ENCODE measurements at places on chromosomes 3 and 15.

DNA sequence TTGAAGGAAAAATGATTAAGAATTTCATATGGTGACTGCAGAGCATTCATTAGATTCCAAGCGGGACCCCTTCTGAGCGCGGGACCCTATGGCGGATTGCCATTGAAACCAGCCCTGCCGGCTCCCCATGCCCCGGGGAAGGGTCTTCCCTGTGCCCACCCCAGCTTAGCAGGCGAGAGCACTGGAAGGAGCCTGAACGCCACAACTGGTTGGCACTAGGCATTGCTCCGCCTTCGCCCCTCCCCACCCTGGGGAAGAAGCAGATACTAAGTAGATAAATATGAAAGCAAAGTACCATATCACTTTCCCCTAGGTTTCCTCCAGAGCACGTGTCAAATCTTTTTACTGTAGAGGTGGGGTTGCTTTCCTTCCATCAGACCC, 70.7 kb downstream of the CYP19A1 start:
- DNase-seq = no peak

GRCh38 chr3:51720292-51721061, 13.6 kb downstream of the GRM2 start:
- no peak for DNase-seq

DNA sequence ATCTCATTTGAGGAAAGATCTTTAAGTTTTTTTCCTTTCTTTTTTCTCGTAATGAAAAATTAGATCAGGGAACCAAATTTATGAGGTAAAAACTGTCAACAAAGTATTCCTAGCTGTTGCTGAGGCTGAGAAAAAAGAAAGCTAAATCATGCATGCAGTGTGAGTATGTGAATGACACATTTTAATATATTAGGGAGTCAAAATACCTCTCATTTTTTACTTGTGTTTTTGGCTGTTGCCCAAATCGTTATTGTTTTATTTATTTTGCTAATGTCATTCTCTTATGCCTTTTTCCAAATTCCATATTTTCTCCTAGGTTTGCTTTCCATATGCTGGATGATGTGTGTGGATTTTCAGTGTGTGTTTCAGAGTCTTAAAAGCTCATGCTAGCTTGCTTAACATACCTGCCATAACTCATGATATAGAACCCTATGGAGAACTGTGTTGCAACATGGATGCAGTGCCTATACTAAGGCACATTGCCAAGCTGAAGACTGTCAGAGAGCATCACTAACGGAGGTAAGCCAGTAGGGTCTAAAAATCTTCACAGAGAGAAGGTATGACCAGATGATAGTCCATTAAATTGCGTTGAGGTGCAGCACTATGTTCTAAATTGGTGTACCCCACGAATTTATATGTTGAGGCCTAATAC, 629.5 kb upstream of the KCNMB2 start:
- no peak for DNase-seq

- peak; percentile 41 for DNase-seq
These were observed 61.3 kb upstream of the CMTM8 start for GRCh38 chr3:32176989-32177701.

DNA sequence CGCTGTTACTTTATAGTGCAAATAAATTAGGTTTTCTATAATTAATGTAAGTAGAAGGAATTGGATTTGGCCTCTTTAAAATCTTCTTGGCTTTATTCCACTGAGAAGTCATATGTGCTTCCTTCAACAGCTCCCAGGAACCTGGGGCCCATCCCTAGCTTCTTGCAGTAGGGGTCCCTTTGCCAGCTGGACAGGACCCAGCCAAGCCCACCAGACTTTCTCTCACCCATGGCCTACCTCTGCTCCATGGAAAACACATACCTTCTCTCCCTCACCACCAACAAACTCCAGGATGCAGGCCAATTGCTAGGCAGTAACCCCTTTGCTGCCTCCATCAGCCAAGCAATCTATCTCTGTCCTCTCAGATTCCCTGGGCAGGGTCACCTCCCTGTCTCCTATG, 84.0 kb downstream of the RSL24D1 start:
- DNase-seq = no peak

DNA sequence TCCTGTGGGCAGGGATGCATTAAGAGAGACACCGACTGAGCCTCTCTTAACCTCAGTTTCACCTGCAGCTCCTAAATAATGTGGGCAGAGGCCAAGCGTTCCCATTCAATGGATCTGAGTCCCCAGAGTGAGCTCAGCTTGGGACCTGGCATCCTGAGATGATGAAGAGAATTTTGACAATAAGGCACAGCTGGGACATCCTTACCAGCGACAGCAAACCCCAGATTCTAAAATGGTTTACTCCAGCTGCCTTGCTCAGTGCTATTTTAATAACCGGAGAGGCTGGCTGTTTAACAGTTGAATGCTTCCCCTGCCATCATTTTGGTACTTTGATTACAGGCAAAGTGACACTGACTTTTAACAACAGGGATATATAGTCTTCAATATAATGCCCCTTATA, 123.7 kb downstream of the WDR76 start:
- no peak for DNase-seq

DNA sequence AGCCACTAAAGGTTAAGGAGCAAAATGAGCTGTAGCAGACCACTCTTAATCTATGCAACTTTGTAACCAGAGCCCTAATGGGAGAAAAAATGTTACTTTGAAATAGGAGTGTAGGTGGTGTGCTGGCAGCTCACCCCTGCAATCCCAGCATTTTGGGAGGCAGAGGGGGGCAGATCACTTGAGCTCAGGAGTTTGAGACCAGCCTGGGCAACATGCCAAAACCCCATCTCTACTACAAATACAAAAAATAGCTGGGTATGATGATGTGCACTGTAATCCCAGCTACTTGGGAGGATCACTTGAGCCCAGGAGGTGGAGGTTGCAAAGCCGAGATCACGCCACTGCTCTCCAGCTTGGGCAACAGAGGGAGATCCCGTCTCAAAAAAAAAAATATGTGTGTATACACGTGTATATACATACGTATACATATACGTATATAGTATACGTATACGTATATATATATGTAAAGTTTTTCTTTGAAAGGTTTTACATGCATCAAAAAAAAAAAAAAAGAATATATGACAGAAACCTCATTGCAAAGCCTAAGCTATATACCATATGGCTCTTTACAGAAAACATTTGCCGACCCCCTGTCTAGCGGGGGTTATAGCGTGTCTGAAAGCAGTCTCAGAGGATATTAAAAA, 15.7 kb downstream of the CAPN7 start:
- no peak for DNase-seq

DNA sequence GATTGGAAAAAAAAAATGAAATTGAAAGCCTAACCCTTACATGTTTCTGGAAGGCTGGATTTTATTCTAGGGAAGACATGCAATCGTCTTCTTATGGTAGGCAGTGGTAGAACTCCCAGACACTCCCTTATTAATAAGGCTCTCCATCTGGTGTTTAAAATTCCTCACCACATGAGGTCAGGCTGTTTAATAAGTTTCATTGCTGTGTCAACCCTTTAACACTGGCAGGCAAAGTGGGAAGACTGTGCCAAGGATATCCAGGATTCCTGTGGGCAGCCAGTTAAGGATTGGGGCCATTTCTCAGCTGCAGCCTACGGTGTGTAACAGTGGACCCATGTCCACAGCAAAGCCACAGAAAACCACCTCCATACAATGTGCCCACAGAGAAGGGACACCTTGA, 225.5 kb upstream of the CHRM5 start:
- no peak for DNase-seq

GRCh38 chr3:184508938-184509337, 52.6 kb upstream of the EPHB3 start:
- no peak for DNase-seq

DNA sequence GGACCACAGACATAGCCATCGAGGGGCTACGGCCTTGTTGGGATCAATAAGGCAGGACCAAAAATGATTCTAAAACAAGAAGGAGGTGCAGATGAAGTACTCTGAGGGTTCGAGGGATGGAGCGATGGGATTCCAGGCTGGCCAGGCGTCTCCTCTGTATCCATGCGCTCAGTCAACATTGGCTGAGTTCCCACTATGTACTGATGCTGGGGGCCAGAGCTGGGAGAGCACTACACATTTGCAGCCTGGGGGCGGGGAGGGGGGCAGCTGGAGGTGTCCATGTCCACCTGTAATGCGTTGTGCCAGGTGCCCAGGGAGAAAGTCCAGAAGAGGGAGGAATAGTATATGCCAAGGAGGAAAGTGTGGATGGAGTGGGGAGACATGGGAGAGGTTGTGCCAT, 81.5 kb downstream of the AAGAB start:
- no peak for DNase-seq

GRCh38 chr3:7573330-7573729, 712.4 kb downstream of the GRM7 start:
- DNase-seq = no peak

DNA sequence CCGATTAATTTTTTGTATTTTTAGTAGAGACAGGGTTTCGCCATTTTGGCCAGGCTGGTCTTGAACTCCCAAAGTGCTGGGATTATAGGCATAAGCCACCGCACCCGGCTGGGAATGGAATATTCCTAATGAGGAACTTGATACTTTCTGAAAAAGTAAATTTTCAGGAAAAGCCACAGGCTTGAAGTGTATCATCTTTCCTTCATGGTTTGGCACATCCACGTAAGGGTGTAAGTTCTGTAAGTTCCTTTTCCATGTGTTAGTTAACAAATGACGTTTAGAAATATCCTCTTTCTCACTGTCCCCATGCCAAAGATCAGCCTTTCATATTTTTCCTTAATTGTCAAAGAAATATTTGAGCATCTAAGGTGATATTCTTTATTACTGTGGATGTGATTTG, 24.9 kb downstream of the TMEM45A start:
- DNase-seq = no peak

DNA sequence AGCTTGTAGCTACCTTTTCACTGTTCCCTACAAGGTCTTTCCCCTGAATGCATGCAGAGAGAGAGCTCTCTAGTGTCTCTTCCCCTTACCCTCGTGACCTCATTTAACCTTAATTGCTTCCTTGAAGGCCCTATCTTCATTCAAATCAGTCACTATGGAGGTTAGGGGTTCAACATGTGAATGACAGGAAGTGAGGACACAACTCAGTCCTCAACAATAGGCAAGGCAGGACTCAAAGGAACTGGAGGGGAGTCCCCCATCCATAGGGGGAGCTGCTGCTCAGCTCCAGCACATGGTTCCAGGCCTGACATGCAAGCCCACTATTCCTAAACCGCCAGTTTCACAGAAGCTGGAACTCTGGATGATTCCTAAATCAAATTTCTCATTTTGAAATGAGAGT, 33.8 kb upstream of the GYG1 start:
- peak; percentile 6 for DNase-seq

GRCh38 chr15:58771621-58772250, 634 bp downstream of the MINDY2 start:
- peak; percentile 16 for DNase-seq

DNA sequence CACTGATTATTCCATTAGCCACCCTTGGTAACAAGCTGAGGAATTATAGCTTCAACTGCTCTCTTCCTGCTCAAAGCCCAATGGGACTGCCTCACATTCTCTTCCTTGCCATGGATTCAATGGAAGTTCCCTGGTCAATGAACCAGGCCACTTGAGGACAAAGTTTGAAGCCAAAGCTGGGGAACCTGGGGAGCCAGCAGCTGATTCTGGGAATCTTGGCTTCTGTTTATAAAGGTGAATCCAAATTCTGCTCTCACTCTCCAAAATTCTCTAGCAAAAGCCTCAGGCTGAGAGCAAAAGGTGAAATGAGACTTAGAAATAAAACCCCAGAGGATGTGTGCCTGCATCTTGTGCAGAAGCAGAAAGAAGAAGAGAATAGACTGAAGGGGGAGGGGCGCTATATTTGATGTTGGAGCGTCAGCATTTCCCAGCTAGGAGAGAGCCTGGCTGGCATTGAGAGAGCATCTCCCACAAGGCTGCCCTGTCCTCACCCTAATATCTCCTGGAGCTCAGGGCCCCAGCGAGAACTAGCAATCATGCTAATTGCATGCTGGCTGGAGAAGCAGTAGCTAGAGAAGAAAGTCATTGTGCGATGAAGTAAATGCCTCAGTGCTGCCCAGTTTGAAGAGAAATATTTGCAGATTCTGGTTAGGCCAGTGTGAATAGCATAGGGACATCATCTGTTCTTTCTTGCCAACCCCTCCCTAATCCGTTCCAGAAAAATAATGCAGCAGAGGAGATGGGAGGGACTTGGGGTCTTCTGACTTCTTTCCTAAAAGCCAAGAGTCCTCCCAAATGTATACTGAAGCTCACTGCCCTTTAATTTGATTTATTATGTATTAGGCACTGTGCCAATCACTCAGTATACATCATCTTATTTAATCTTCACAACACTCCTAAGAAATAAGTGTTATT, 34.9 kb upstream of the GAP43 start:
- DNase-seq = no peak

GRCh38 chr3:129001806-129002572, 885 bp downstream of the EFCC1 start:
- DNase-seq = peak; percentile 22

DNA sequence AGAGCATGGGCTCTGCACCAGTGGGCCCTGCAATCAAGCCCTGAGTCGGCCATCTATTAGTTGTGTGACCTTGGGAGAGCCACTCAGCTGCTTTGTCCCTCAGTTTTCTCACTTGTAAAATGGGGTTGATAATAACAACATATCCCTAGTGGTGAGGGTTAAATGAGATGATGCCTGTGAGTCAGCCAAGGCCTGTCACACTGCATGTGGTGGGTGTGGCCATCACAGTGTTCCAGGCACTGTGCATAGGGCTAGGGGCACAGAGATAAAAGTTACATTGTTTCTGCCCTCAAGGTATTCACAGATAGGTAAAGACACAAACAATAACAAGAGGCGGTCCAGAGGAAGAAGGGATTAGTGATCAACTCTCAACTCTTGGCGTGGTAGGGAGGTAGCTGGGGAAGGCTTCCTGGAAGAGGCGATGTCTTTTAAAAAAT, 19.5 kb downstream of the SMAD6 start:
- no peak for DNase-seq

DNA sequence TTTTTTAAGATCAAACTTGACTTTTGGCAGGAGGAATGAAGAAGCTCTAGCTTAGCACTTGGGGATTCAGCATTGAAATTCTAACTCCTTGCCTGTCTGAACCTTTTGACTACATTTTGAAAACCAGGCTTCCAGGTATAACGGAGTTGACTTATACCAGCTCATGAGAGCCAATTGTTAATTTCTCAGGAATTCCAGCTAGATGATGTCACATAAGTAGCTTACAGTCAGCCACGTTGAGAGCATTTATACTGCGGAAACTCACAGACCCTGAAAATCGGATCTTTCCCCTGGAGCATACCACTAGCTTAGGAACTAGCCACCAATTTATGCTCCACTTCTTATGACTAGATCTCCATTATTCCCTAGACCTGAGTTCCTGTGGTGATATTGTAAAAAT, 321.4 kb upstream of the DPH6 start:
- no peak for DNase-seq

Data from immature natural killer cell (primary cell).